ENCODE measurements at places on chromosomes 12 and 14. TPM values are rescaled to one million over a fixed set of nuclear protein-coding genes. Genes with fewer than 3 reads are reported as not detected.

NRIP2 gene
- not detected for total RNA-seq

PIK3C2G gene
- not detected for total RNA-seq

PRR4 gene
- 1.3 TPM for total RNA-seq

NCAPD2 gene
- total RNA-seq, result 106 TPM

CLEC4A gene
- 0.48 TPM for total RNA-seq

OR6C2 gene
- not detected for total RNA-seq

GPRC5D gene
- not detected for total RNA-seq

BEGAIN gene
- not detected for total RNA-seq

ATF1 gene
- total RNA-seq, result 19.8 TPM

DNA sequence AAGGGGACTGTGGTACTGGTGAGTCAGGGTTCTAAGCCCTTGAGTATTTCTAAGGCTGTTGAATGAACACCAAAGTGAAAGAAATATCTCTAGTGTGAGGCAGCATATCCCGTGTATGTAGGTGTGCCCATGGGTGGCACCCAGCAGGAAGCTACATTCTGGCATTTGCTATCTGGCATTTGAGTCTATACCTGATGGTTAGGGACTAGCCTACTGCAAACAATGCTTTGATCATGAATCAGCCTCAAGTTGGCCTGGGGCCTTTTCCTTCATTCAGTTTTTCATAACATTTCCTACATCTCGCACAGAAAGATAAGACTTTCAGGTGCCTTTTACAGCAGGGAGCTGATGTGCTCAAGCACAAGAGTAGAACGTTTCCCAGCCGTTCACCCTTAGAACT lies 85.7 kb upstream of the E2F7 start:
- no peak for DNase-seq

GRCh38 chr12:26790645-26790994 lies 42.4 kb downstream of the ITPR2 start:
- DNase-seq, result no peak

GRCh38 chr12:65740873-65741600 lies 83.2 kb upstream of the HMGA2 start:
- DNase-seq, result peak; percentile 81

DNA sequence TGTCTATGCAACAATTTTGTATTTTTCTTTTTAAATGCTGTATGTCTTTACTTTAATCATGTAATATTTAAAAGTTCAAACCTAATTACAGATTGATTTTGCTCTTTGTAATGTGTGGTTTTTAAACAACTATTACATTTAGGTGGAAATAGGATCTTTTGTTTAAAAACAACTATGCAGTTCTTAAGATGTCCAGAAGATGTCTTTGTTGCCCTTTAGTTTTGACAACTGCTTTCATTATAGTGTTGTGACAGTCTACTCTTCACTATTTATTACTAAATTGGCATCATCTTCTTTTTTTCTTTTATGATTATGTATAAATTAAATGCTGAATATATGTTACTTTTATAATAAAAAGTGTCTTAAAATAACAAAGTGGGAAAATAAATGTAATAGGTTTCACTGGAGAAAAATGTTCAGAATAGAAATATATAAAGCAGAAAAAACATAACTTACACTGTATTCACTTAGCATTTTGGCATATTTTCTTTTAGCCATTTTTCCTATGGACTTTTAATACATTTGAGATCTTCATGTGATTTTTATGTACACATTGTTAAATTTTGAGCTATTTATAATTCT lies 27.1 kb upstream of the PCNX4 start:
- DNase-seq, result peak; percentile 34

DNA sequence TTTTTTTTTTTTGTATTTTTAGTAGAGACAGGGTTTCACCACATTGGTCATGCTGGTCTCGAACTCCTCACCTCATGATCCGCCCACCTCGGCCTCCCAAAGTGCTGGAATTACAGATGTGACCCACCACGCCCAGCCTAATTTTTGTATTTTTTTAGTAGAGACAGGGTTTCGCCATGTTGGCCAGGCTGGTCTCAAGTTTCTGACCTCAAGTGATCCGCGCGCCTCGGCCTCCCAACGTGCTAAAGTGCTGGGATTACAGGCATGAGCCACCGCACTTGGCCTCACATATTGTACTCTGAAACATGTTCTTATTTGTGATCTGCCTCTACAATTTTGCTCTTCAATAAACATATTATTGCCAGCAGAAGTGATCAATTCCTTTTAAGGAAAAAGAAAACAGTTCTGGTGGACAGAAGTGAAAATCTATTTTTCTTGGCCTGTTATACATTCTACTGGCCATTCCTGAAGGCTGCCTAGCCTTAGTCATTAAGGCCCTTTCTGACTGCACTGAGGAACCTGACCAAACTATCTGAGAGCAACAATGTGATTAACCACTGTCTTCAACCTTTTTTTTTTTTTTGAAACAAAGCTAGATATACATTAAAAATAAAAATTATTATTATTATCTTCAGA lies 36.1 kb downstream of the SNX6 start:
- no peak for DNase-seq

DNA sequence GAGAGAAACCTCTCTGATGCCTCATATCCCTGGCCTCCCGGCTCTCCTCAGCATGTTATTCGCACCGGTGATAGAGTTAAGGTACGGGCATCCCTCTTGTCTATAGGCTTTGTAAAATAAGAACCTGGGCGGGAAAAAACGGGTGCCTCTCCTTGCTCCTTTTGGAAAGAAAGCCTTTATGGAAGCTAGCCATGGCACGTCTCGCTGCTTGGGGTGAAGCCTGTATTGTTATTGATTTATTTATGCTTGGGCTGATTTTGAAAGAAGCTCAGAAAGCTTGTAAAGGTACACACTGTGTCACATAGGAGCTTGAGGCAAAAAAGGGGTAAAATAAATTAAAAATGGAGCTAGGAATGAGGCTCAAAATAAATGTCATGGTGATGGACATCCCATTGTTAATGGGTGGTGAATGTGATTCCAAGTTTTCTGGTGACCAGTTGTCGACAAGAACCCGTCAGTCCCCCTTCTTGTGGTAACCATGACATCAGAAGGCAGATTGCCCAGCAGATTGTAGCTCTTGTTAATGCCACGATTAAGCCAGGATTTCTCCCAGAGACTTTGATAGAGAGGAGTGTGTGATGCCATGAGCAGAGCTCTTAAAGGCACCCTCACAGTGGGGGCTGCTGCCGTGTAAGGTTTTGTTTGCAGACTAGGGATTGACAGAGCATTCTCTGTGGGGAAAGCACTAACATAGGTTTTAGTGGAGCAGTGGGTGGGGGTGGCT lies 50.4 kb upstream of the ASPG start:
- no peak for DNase-seq

- no peak for DNase-seq
These were observed 65.3 kb downstream of the NKX2-1 start for GRCh38 chr14:36454599-36455240.

GRCh38 chr14:74941676-74942097 lies 13.7 kb downstream of the PGF start:
- DNase-seq, result peak; percentile 18

- DNase-seq, result no peak
These were observed 2.3 kb downstream of the LARP4 start for GRCh38 chr12:50403001-50403440.

DNA sequence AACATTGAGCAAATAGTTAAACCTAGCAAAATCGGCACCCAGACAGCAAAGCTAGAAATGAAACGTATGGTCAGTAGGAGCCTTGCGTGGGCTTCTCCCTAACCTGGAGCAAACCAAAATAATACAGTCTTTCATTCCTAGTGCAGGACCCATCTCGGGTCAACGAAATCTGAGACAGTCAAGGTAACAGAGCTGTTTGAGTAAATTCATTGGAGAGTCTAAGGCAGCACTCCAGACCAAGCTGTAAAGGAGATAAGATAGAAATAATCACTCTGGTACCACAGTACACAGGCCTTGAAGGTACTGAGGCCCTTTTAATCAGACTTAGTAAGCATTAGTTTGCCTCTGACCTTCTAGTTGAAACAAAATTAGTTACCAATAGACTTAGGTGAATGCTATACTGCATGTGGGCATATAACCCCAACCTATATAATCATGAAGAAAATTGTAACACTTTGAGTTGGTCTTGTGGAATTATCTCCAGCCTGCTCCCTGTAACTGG lies 54.4 kb upstream of the BICD1 start:
- no peak for DNase-seq

- peak; percentile 46 for DNase-seq
These were observed 211.8 kb downstream of the MSRB3 start for GRCh38 chr12:65490250-65490649.

- no peak for DNase-seq
These were observed 91.2 kb downstream of the RCOR1 start for GRCh38 chr14:102683399-102684297.

GRCh38 chr14:61444215-61444768 lies 122.9 kb downstream of the PRKCH start:
- no peak for DNase-seq

- peak; percentile 75 for DNase-seq
These were observed 16.3 kb downstream of the MARK3 start for GRCh38 chr14:103401223-103402214.

DNA sequence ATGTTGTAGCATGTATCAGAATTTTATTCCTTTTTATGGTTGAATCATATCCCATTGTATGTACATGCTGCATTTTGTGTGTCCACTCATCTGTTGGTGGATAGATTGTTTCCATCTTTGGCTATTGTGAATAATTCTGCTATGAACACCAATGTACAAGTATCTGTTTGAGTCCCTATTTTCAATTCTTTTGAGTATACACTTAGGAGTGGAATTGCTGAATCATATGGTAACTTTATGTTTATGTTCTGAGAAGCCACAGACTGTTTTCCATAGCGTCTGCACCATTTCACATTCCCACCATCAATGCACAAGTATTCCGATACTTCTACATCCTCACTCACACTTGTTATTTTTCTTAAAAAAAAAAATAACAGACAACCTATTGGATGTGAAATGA lies 91.5 kb downstream of the ARF6 start:
- no peak for DNase-seq

- DNase-seq, result no peak
These were observed 17.4 kb upstream of the DEGS2 start for GRCh38 chr14:100176811-100177327.

DNA sequence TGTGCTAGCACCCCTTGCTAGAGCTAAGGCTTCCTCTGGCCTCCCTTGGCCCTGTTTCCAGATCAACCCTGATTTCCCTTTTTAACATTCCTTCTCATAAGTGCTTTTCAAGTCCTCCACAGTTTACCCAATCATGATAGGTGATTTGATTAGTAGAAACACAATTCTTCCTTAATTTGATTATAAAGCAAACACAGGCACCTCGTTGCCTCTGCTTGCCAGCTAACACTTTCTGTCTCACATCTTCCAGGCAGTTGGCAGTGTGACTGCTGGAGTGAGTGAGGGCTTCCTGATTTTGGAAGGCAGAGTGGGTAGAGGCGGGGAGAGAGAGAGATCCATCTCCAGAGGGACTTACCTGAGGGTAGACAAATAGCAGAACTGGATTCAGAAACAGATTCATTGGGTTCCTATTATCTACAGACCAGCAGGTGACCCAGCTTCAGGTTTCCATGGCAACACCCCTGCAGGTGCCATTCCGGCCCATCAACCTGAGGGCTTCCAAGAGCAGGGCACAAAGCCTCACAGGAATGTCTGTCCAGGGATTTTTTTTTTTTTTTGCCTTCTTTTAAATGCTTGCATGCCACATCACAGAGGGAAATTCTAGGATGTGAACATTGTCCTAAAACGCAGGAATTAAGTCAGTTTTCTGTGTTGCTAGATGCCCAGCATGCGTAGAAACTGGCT lies 77.7 kb downstream of the PLXNC1 start:
- DNase-seq, result no peak

- DNase-seq, result no peak
These were observed 676.1 kb upstream of the TMEM132C start for GRCh38 chr12:127590868-127591267.

GRCh38 chr14:101065246-101065645 lies 161.7 kb upstream of the RTL1 start:
- no peak for DNase-seq

DNA sequence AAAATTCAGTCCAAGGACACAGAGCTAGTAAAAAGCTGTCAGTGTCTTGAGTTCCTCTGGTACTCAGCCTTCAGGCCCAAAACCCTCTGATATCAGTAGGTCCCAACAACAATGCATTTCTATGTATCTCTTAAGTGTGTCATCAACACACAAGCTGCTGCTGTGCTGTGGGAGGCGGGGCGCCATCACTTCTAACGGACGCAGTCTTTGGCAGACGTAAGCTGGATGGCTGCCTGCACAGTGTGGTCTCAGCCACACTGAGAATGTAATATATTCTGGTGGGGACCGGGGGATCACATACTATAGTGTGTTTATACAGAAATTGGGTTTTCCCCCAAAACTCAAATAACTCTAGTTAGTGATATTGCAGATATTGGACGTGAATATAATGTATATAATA lies 123.9 kb downstream of the SUDS3 start:
- no peak for DNase-seq

DNA sequence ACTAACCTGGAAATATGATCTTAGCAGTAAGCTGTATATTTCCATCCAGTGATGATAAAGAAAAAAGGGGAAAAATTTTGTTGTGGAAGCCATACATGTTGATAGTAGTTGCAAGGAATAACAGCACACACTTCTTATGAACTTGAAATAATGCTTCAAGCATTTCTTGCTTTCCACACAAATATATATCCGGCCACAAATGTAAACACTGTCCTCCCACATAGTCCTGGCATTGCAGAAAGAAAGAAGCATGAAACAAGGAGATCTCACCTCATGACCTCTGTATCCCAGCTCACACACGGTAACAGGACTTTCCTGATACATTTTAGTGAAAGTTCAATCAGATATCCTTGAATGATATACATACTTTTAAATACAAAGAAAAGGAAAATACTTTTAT lies 56.0 kb downstream of the LLPH start:
- peak; percentile 51 for DNase-seq

GRCh38 chr12:83015390-83016217 lies 328.9 kb downstream of the TMTC2 start:
- DNase-seq, result peak; percentile 56

DNA sequence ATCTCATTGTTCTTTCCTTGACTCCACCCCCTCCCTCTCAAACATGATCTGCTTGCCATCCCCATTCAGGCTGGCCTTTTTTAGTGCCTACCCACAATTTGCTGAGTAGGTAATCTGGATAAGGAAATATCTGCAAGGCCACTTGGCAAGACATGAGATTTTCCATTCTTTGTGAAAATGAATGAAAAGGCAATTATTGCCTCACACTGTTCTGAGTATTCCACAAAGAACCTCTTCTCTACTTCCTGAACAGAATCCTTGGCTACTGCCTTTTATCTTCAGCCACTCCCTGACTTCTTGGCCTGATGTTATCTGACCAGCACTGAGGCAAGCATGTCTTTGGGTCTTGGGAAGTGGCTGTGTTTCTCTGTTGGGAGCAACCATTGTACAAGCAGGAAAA lies 263.2 kb upstream of the ATP2B1 start:
- peak; percentile 57 for DNase-seq

GRCh38 chr12:122474324-122474716 lies 26.4 kb downstream of the ZCCHC8 start:
- DNase-seq, result no peak

GRCh38 chr14:32996343-32996742 lies 57.7 kb downstream of the NPAS3 start:
- no peak for DNase-seq

DNA sequence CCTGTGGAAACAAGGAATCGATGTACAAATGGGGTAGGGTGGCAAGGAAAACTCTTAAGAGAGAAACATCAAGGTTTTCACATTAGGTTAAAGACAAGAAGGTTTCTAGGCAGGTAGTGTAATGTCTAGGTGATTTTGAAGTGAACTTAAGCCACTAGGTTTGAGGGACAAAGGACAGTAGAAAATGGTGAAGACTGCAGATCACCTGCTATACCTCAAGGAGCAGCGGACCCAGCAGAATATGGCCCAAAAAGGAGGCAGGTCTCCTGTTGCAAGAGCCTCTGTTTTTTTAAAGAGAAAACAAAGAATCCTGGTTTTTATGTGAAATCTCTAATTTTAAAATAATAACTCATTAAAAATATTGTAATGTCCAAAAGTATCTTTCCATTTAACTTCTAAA lies 178.1 kb downstream of the ACSS3 start:
- DNase-seq, result no peak
